ENCODE measurements at places on chromosomes 5 and 9. TPM values are rescaled to one million over a fixed set of nuclear protein-coding genes. Genes with fewer than 3 reads are reported as not detected.

The FREM1 gene
- total RNA-seq = 0.37 TPM

The AGTPBP1 gene
- 20.5 TPM for total RNA-seq

The CYFIP2 gene
- 15.1 TPM for total RNA-seq

The TOR4A gene
- total RNA-seq = 16.0 TPM

The MEGF10 gene
- total RNA-seq = 0.39 TPM

The LRRC70 gene
- 0.98 TPM for total RNA-seq

The MAPKAP1 gene
- 62.8 TPM for total RNA-seq
